ENCODE measurements at places on chromosomes 13 and 19.
A peak's percentile ranks its signal among the peaks of the same experiment; 100 is the strongest.

DNA sequence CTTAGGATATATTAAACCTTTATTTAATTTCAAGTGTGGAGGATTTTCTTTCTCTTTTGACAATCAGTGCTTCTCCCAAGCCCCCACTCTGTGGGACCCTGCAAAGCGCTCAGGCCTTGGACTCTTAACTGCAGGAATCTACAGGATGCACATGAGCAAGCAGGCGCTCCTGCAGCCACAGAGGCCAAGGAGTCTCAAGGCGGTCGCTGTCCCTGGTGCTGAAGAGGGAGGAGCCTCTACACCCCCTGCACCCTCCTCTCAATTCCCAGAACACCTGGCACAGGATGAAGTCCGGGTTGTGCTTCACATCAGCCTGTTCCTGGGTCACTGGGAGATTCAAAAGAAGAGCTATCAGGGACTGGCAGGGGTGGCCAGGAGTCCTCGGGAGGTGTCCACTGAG is 13.5 kb downstream of the OR10H4 start:
- H3K27me3 ChIP-seq, result no peaks in the 10 kb centered on the region
- no peak overlapping the region for H3K4me3 ChIP-seq
- no peaks in the 10 kb centered on the region for H3K4me1 ChIP-seq
- H3K27ac ChIP-seq, result no peak overlapping the region

DNA sequence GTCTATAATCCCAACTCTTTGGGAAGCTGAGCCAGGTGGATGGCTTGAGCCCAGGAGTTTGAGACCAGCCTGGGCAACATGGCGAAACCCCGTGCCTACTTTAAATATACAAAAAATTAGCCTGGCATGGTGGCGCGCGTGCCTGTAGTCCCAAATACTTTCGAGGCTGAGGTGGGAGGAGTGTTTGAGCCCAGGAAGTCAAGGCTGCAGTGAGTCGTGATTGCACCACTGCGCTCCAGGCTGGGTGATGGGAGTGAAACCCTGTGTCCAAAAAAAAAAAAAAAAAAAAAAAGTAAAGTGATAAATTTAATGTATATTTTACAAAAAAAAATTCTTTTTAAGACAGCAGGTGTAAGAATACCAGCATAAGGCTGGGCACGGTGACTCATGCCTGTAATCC is 17.6 kb downstream of the TMEM38A start:
- no peaks in the 10 kb centered on the region for H3K27me3 ChIP-seq
- H3K36me3 ChIP-seq, result no peaks in the 10 kb centered on the region
- no peak overlapping the region for H3K27ac ChIP-seq
- H3K4me1 ChIP-seq, result no peaks in the 10 kb centered on the region
- no peak for DNase-seq

- H3K4me3 ChIP-seq, result peak overlapping the region; percentile 73
- H3K27ac ChIP-seq, result peak overlapping the region; percentile 72
- no peaks in the 10 kb centered on the region for H3K27me3 ChIP-seq
- peaks cover 4% of the 10 kb centered on the region for H3K4me1 ChIP-seq
- DNase-seq, result peak; percentile 88
These were observed 12.6 kb upstream of the ZNF414 start for GRCh38 chr19:8526345-8527091.

DNA sequence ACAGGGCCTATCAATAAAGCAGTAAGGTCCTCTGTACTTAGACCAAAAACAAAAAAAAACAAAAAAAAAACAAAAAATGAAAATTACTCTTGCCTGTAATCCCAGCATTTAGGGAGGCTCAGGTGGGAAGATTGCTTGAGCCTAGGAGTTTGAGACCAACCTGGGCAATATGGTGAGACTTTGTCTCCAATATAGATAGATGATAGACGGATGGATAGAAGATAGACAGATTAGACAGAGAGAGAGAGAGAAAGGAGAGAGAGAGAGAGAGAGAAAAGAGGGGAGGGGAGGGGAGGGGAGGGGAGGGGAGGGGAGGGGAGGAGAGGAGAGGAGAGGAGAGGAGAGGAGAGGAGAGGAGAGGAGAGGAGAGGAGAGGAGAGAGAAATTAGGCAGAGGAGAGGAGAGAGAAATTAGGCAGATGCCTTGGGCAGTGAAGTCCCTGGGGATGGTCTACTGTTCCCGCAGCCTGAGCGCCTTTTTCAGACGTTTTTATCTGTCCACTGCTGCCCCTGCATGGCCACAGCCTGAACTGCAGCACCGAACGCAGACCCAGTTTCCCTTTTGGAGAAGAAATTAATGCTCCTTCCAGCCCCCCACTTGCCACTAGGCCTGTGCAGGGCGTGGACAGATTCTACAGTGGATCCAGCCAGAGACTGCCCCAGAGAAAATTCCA is 9.8 kb upstream of the ZNF627 start:
- no peaks in the 10 kb centered on the region for H3K36me3 ChIP-seq
- no peaks in the 10 kb centered on the region for H3K4me1 ChIP-seq
- H3K4me3 ChIP-seq, result no peak overlapping the region
- H3K27ac ChIP-seq, result no peak overlapping the region

DNA sequence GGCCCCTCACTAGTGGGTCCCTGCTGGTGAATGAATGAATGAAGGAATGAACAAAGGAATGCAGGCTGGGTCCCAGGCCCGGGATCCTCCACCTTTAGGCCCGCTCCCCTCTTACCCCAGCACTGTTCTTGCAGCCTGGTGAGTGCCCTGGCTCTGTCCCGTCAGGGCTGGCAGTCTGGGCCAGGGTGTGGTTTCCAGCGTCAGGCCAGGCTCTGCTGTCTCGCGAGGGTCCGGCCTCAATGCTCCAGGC is 317 bp downstream of the LYL1 start:
- peaks cover 11% of the 10 kb centered on the region for H3K36me3 ChIP-seq
- peaks cover 12% of the 10 kb centered on the region for H3K4me1 ChIP-seq
- H3K4me3 ChIP-seq, result no peak overlapping the region
- no peaks in the 10 kb centered on the region for H3K27me3 ChIP-seq

DNA sequence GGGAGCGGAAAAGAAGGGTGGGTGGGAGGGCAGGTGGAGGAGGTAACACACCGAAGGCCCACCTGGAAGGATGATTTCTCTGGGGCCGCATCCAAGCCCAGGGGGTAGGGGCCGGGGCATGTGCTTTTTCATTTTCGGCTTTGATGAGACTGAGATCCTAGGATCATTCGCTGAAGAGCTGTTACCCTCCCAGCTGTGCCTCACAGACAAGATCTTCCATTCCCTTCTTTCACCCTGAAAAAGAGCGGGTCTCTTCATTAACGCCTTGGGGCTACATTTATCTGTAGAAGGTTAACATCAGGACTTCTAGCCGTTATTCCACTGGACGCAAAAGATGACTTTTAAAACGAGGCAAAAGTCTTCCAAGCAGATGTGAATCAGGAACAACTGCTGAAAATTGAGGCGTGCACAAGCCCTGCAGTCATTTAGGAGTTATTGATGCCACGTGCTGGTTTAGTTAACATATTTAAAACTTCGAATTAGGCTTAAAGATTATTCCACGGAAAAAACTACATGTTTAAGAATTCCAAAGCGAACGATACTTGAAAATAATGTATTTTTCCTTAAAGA is 1.1 kb downstream of the LMO7 start:
- peak overlapping the region; percentile 80 for H3K4me3 ChIP-seq
- H3K4me1 ChIP-seq, result peaks cover 21% of the 10 kb centered on the region
- peaks cover 5% of the 10 kb centered on the region for H3K36me3 ChIP-seq
- H3K27ac ChIP-seq, result peak overlapping the region; percentile 86
- H3K27me3 ChIP-seq, result no peaks in the 10 kb centered on the region

GRCh38 chr19:13621413-13621812 is 115.1 kb upstream of the CACNA1A start:
- H3K4me1 ChIP-seq, result peaks cover 11% of the 10 kb centered on the region
- peak overlapping the region; percentile 43 for H3K27ac ChIP-seq
- no peaks in the 10 kb centered on the region for H3K36me3 ChIP-seq
- H3K4me3 ChIP-seq, result no peak overlapping the region

Measured in IMR-90 (cell line).